ENCODE measurements at places on chromosomes 2 and 18. TPM values are rescaled to one million over a fixed set of nuclear protein-coding genes. Genes with fewer than 3 reads are reported as not detected.

- no peak for DNase-seq
Measured at GRCh38 chr2:216491793-216492596, 6.6 kb upstream of the RPL37A start.

DNA sequence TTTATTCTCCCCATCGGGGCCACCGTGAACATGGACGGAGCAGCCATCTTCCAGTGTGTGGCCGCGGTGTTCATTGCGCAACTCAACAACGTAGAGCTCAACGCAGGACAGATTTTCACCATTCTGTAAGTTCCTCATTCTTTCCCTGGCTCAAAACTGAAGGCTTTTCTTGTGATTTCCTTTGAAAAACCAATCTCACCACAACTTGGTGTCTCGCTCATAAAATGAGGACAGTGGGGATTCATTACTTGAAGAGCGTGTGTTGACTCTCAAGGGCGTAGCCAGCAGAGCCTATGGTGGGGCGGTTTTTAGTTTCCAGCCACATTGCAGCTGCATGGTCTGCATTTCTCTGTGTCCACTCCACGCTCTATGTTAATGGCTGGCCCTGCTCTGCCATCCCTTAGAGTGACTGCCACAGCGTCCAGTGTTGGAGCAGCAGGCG is 29.0 kb downstream of the SLC1A4 start:
- no peak for DNase-seq

DNA sequence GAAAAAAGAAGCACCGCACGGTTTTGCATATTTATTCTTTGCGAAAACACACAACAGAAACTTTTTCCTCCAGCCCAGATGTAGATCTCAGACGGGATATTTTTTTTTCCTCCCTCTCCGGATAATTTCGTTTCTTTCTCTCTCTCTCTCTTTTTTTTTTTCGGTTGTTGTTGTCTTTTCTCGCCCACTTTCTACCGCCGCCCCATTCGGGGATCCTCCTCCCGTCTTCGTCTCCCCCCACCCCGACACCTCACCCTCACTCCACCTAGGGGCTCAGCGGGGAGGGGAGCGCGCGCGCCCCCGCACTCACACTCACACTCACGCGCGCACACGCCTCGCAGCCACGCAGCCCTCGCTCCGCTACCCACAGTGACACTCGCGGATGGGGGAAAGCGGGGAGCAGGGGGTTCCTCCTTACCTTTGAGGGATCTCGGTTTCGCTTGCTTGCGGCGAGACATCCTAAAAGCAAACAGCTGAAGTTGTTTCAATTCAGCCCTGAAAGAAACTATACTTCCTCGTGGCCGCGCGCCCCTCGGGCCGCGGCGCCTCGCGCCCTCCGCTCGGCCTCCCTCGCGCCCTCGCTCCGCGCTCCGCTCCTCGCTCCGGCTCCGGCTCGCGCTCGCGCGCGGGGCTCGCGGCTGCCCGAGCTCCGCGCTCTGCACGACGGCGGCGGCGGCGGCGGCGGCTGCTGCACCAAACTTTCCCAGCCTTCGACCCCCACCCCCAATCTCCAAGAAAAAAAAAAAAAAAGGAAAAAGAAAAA is 1.3 kb downstream of the ZNF521 start:
- no peak for DNase-seq

DNA sequence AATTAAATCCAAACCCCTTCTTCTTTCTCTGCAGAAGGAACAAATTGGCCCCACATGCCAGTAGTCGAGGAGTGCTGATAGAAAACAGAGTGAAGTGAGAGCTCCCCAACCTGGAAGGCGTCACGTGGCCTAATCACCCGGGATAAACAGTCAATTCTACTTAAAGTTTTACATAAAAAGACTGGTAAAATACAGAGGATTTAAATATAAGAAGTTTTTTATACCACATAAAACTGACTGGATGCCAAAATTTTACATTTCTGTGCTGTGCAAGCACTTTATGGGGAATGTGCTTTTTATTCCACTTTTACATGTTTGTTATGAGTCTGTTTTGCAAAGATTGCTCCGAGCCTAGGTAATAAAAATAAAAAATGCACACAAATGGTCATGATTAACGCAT is 1586.8 kb upstream of the ACVR2A start:
- DNase-seq: no peak

ACMSD gene
- not detected for total RNA-seq

CDH2 gene
- 1.5 TPM for total RNA-seq

LRP2 gene
- 0.66 TPM for total RNA-seq

GRCh38 chr18:24600076-24600654 is 139.7 kb downstream of the HRH4 start:
- peak; percentile 22 for DNase-seq

REG1B gene
- total RNA-seq: not detected

DNA sequence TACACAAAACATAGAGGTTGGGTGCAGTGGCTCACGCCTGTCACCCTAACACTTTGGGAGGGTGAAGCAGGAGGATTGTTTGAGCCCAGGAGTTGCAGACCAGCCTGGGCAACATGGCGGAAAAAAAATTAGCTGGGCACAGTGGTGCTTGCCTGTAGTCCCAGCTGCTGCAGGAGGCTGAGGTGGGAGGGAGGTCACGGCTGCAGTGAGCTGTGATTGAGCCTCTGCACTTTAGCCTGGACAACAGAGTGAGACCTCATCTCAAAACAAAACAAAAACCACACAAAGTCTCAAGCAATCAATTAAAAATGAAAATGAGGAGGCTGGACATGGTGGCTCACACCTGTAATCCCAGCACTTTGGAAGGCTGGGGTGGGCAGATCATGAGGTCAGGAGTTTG is 4.9 kb downstream of the NOP58 start:
- no peak for DNase-seq

GRCh38 chr2:160615706-160616105 is 122.1 kb upstream of the RBMS1 start:
- DNase-seq: no peak

DNA sequence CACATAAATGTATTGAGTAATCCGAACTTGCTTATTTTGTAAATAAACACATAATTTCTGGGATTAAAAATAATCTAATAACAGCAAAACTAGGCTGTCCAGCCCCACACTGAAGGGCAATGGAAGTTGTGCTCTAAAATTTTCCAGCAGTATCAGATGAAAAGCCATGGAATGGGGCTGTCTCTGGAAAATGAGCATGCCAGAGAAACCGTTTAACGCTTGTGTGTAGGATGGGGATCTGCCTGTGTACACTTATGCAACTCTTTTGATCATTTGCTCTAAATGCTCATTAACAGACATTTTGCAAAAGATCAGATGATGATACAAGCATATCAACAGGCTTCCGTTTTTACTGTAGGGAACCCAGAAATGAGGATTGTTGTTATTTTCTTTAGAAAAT is 177.6 kb downstream of the SLC8A1 start:
- DNase-seq: no peak

B3GNT2 gene
- 23.8 TPM for total RNA-seq

GRCh38 chr2:36511858-36512603 is 85.9 kb downstream of the FEZ2 start:
- DNase-seq: no peak

DNA sequence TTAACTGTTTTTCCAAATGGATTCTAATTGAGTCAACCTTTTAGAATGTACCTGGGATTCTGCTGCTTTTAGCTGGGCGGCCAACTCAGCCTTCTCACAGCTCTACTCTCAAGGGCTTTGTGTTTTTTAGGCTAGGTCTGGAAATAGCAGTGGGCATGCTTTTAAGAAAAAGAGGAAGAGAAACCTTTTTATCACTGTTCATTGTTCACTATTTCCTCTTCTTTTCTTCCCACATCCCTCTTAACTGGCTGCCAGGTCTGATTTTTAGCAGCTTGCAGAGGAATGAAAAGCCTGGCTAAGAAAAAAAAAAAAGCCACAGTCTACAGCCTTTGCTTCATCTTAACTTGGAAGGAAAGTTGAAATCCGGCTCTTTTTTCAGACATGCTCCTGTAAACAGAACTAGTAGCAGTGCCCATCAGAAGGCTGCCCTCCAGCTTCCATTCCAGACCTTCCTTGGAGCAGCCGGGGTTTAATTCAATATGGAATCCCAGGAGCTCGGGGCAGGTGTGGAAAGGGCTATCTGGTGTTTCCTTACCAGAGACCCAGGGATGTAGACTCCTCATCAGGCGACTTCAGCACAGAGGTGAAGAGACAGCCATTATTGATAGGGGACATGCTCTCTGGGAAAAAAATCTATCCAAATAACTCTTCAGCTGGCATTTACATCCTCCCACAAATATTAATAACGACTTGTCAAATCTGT is 230.7 kb downstream of the MYO3B start:
- no peak for DNase-seq

DNA sequence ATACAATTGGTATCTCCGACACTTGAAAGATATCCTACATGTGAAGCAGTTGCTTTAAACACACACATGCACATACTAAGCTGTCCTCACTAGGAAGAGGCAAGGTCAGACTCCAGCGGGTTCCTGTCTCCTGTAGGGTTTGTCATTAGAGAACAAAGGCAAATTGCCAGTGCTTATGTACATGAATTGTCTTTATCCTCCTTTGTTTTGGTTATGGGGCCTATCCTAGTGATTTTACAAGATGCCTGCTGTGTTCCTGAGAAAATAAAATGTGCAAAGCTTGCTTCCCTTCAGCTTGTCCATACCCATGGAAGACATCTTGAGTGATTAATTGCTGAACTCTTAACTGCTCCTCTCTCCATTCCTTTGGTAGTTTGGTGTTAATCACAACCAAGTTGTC is 86.7 kb upstream of the SLC39A10 start:
- DNase-seq: no peak

MEP1B gene
- total RNA-seq: not detected

FER1L5 gene
- not detected for total RNA-seq

MC5R gene
- not detected for total RNA-seq

ST6GAL2 gene
- not detected for total RNA-seq

CYP27C1 gene
- total RNA-seq: not detected

GRCh38 chr2:143701785-143702184 is 572.6 kb downstream of the ARHGAP15 start:
- DNase-seq: no peak

DNA sequence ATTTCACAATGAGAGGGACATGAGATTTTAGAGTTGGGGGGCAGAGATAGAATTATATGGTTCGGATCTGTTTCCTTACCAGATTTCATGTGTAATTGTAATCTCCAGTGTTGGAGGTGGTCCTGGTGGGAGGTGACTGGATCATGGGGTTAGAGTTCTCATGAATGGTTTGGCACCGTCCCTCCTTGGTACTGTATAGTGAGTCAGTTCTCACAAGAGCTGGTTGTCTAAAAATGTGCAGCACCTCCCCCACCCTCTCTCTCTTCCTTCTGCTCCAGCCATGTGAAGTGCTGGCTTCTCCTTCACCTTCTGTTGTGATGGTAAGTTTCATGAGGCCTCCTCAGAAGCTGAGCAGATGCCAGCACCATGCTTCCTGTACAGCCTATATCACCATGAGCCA is 138.1 kb downstream of the SCG2 start:
- no peak for DNase-seq

ADCYAP1 gene
- total RNA-seq: not detected

DNA sequence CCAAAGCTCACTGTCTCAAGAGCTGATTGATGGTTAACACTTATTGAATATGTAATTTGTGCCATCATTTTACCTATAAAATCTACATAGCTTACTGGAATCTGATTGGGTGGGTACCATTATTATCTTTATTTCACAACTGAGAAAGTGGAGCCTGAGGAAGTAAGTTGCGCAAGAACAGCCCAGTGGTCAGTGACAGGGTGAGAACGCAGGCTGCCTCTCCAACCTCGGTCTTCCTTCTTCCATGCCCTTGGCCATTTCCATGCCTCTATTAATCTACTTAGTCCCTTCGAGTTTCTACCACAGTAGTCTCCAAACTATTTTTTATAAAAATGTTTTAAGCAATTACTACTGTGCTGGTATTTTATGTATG is 390.9 kb upstream of the VWC2L start:
- no peak for DNase-seq

GRCh38 chr2:17850151-17850550 is 28.3 kb upstream of the KCNS3 start:
- no peak for DNase-seq

ARHGEF33 gene
- total RNA-seq: 0.71 TPM

Measured in Calu3 (cell line).